ENCODE measurements at places on chromosomes 12 and 14.

DNA sequence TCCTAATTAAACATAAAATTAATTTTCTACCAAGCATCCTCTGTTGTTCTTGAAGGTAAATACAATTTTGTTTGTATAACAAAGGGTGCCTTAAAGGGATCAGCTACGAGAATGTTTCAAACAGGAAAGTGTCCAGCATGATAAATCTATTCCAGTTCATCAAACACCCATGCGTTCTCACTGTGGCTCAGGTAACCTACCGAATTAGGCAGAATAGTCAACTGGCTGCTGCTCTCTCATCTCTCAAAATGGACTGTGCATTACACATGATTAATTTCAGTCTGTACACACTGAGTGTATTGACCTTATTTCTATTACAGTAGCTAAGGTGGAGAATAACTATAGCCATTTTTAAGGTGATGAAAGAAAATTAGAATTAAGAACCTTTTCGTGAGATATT is 127.5 kb upstream of the RMST start:
- DNase-seq = no peak

DNA sequence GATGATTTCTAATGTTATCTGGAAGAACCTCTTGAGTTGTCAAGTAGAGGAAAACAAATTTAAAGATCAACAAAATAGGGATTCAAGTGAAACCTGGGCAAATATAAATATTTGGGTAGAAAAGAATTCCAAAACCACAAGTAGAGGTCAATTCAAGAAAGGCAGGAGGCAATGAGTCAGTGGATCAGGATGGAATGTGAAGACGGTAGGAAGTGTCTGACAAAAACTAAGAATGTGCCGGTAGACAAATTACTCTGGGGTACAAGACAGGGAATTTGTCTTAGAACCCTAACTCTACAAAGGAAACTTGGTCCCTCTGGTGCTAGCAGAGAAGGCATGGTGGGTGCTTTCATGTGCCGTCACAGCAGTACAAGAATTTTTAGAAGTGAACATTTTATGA is 13.6 kb downstream of the ABCD2 start:
- DNase-seq = no peak

DNA sequence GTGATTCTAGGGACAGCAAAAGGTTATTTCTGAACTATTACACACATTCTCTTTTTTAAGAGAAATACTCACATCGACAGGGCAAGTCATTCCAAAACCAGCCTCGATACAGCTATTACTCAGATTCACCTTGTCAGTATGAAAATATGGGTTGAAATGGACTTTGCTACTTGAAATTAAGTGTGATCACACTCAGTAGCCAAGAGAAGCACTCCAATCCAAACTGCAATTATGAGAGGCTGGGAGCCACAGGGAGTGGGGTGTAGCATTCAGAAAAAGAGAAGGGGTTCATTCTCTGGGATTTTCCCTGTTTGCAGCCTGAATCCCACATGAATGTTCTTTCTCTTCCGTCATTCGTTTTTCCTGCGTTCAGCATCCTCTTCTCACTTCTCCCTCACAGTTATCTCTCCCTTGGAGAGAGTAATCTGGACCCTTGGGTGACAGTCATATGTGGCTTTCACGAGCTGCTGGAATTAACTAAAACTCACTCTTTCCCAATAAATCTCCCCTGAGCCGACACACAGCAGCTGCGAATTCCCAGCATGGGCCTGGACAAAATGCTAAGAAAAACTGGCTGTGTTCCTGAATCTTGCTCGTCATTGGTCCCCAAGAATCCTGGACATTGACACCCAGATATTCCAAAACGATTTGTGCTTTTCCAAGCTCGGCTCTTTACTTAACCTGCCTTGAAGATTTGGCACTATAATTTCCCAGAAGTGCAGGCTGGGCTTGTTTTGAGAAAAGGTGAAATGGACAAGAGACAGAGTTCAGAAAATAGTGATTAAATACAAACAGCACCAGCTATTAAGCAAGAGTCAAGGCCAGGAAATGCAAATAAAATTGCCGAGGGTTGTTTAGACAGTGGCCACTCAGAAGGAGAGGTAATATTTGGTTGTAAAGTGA is 199.5 kb upstream of the PLEKHG7 start:
- no peak for DNase-seq

DNA sequence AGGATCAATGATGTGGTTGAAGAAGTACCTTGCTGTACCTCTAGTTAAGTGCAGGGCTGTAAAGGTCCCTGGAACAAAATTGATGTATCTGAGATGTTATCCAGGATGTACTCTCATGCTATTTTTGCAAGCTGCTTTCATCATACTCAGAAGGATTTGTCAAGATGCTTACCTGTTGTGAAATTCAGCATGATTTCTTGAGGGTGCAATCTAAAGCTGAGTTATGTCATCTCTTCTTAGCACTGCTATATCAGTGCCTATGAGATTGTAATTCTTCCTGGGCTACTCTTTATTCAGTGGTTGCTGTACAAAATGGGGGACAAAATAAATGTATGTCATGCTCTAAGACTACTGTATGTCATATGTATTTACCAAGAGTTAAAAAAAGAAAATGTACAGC is 340.7 kb upstream of the LMO3 start:
- no peak for DNase-seq

DNA sequence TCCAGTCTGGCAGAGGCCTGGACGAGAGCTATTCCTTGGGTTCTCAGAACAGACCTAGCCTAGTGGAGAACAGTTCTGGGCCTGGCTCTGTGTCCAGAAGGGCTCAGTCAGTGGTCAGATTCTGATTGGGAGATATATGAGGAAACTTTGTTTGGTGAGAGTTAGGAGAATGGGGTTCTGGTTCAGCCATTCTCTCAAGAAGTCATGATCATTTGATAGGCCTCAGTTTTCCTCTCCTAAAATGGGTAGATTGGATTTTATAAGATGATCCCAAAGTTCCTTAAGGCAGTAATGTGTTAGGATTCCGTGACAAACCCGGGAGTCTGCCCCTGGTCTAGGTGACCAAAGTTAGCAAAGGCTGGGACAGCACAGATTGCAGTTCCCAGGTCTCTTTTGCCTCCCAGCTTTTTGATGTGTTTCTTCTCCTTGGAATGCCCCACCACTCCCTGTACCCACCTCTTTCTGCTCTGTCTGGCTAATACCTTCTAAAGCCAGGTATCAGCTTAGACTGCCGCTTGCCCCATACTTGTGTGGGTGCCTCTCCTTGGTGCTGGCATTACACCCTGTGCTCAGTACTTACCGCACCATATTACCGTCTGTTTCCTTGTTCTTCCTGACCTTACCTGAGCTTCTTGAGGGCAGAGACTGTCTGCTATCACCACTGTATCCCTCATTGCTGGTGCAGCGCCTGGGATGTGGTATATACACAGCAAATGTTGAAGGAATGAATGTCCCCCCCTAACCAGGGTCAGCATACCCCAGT is 25.5 kb downstream of the SUSD6 start:
- DNase-seq = no peak

- DNase-seq = peak; percentile 17
These were observed 342.7 kb downstream of the CACNA1C start for GRCh38 chr12:2395354-2395977.

DNA sequence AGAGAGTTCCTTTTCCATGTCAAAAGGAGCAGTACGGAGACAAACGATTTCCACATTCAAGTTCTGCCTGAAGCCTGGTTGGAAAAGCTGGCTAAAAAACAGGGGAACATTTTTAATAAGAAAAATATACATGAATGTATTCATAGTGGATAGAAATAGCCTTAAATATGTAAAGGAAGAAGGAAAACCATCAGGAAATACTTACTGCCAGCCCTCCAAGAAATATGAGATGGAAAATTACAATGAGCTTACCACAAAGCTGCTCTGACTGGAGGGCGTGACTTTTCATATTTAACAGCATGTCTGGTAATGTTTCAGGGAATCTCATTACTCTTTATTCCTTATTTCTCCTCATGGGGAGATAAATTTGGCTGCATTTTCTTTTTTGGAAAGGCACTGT is 75.9 kb upstream of the ZDHHC17 start:
- DNase-seq = no peak

DNA sequence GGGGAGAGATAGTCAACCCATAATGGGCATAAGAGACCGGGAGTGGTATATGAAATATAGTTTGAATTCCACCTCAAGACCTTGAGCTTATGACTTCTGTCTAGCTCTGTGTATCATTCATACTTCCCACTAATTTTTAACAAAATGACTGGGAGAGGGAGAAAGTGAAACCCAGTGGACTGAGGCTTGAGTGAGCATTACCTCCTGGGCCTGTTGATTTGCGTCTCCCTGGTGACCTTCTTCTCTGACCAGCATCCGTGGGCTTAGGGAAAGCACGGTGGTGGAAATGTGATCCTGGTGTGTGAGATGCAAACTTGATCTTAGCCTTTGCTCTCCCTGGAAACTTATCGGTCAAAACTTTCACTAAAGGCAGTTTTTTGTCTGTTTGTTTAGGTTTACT is 207.9 kb upstream of the BCL2L14 start:
- DNase-seq = peak; percentile 44

DNA sequence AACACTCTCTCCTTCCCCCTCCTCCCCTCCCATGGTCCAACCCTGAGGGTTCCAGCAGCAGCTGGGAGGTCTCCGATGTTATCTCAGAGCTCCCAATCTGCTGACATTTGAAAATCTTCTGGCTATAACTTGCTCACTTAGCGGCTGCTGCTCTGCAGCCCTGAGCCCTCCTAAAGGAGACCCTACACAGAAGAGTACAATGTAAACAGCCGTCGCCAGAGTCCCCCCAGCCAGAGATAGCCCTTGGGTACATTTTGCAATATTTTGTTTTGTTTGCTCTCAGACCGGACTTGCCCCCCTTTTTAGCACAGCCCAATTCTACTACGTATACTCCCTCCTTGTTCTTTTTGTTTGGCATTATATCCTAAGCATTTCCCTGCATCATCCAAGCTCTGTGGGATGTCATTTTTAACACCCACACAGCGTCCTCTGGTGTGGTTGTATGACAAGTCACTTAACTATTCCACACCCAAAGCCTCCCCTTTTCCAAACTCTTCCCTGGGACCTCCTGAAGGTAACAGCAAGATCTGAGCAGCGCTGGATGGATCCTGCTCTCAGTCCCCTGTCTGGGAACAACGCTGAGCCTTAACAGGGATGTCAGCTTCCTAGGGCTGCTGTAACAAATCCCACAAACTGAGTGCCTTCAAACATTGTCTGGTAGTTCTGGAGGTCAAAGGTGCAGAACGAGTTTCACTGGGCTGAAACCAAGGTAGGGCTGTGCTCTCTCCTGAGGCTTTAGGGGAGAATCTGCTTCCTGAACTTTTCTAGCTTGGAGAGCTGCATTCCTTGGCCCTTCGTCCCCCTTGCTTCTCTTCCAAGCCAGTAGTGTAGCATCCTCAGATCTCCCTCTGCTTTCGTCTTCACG is 25.3 kb upstream of the TCL1B start:
- no peak for DNase-seq

DNA sequence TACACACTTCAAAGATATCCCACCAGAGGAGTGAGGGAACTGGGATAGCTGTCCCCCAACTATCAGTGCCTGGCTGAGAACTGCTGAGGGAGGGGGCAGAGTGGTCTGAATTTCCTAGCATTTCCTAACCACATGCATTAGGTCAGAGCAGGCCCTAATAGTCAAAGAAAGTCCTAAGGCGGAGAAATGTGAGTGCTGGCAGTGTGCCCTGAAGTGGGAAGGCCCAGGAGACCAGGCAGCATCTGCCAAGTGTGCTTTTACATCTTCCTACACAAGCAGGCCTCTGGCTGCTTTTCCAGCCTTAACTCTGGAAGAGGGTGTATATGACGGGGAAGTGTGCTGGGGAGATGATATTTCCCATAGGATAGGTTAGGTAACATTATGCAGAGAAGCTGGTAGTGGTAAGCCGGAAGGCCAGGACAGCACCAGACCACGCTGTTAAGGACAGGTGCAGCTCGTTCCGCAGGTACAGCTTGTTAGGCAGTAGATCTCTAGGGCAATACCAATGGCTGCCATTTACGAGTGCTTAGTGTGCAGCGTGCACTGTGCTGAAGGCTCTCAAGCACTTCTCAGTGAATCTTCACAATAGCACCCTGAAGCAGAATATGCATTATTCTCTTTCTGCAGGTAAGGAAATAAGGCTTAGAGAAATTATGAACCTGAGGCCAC is 9.1 kb upstream of the CCDC198 start:
- DNase-seq = no peak

- DNase-seq = no peak
These were observed 78.5 kb downstream of the CCDC91 start for GRCh38 chr12:28268608-28269229.

DNA sequence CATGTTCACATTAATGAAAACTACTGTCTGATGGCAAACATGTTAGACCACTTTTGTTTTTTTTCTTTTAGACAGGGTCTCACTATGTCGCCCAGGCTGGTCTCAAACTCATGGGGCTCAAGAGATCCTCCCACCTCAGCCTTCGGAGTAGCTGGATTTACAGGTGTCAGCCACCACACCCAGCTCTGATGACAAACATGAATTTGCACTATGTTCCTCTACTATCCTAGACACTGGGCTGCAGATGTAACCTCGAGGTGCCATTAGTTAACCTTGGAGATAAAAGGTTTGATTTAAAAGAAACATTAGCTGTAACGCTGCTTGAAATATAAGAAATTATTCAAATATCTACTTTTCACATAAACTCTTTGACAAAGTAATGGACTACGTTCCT is 8.1 kb downstream of the VPS37B start:
- no peak for DNase-seq

GRCh38 chr12:19867970-19868369 is 428.7 kb downstream of the AEBP2 start:
- no peak for DNase-seq

GRCh38 chr12:12528361-12529270 is 34.0 kb downstream of the DUSP16 start:
- DNase-seq = no peak

GRCh38 chr12:86148071-86148470 is 108.1 kb downstream of the MGAT4C start:
- no peak for DNase-seq

DNA sequence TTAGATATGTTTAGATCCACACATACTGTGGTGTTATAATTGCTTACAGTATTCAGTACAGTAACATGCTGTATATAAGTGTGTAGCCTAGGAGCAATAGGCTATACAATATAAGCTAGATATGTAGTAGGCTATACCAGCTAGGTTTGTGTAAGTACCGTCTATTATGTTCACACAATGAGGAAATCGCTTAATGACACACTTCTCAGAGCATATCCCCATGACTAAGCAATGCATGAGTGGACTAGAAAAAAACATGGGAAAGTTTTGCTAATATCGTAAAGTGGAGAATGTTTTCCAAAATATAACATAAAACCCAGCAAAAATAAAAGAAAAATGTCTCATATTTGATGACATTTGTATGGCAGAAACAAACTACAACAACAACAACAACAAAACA is 27.3 kb downstream of the AKAP3 start:
- DNase-seq = no peak

DNA sequence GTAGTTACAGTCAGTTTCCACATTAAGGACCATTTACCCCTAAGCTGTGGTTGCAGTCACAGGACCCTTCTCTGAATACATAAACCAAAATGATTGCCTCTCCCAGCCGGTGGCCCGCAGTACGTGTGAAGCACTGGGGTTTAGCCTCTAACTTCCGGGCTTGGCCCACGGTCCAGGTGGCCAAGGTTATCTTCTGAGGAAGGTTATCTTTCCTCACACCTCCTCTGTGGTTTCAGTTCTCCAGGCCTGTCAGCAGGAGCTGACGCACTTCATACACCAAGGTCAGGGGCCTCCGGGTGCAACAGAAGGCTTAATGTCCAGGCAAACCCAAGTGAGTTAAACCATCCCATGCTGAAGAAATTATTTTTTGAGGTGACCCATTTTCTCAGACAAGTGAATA is 291.0 kb upstream of the FKBP4 start:
- DNase-seq = no peak

All from smooth muscle cell of the brain vasculature (primary cell).